ENCODE measurements at places on chromosomes 12 and 14.
A peak's percentile ranks its signal among the peaks of the same experiment; 100 is the strongest.

- DNase-seq, result peak; percentile 11
These were observed 187.0 kb downstream of the ETV6 start for GRCh38 chr12:11836282-11837151.

- DNase-seq, result peak; percentile 3
These were observed 37.8 kb downstream of the SLCO1A2 start for GRCh38 chr12:21296751-21297406.

DNA sequence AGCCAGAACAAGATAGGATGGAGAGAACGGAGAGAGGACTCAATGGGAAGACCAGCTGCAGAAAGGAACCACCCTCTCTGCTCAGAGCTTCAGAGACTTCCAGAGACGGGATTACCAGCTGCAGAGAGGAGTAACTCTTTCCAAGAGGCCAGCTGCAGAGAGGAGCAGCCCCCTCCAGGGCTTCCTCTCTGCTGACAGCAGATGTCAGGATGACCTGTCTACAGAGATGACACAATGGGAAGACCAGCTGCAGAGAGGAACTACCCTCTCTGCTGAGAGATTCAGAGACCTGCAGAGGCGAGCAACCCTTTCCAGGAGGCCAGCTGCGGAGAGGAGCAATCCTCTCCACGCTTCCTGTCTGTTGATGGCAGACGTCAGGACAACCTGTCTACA, 61.8 kb downstream of the KLRG1 start:
- no peak for DNase-seq

- no peak for DNase-seq
These were observed 33.7 kb upstream of the HELB start for GRCh38 chr12:66268562-66268961.

DNA sequence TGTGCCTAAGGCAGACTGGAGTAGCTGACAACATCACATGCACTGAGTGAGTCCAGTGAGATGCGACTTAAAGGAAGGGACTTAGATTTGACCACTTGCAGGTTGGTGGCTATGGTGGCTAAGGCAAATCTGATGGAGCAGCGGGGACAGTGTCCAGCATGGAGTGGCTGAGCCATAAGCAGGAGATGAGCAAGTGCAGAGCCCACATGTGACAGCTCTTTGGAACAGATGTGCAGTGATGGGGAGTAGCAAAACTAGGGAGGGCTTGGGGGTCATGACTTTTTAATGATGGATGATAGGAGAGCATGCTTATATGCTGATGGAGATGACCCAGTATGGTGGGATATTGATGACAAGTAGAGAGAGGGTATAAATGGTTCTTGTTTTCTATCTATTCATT, 80.2 kb downstream of the PELI2 start:
- DNase-seq, result no peak

GRCh38 chr14:91223028-91223783, 21.3 kb downstream of the GPR68 start:
- peak; percentile 49 for DNase-seq

DNA sequence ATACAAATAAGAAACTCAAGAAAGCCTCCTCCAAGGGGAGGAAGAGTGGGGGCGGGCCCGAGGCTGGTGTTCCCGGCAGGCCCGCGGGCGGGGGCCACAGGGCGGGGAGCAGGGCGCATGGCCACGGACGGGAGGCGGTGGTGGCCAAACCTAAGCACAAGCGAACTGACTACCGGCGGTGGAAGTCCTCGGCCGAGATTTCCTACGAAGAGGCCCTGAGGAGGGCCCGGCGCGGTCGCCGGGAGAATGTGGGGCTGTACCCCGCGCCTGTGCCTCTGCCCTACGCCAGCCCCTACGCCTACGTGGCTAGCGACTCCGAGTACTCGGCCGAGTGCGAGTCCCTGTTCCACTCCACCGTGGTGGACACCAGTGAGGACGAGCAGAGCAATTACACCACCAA, 8.7 kb downstream of the DACT1 start:
- DNase-seq, result no peak

- no peak for DNase-seq
These were observed 27.1 kb downstream of the DAO start for GRCh38 chr12:108906971-108907370.

DNA sequence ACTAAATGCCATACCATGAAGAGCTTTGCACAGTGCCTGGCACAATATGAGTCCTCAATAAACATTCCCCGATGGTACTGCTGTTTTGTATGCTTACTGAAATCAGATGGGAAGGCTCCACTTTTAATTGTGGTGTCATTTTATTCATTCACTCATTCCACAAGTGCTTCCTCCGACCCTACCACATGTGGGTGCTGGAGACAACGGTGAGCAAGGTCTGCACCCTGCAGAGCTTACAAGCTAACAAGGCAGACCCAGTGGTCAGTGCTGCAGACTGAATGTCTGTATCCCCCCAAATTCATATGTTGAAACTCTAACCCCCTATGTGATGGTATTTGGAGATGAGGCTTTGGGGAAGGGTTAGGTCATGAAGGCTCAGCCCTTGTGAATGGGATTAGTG, 48.3 kb downstream of the RFX4 start:
- DNase-seq, result no peak

Data from CD4-positive, alpha-beta T cell treated with Interleukin-6 at 100 ng/mL for 8 hours (primary cell).